Activated T-cell treated with anti-CD3 and anti-CD28 coated beads, Interleukin-2, amount 50 U/mL, for 1 hour (primary cell): ENCODE measurements at places on chromosomes 2 and 18.
A peak's percentile ranks its signal among the peaks of the same experiment; 100 is the strongest.

- DNase-seq: peak; percentile 30
These were observed 34.9 kb downstream of the CAVIN2 start for GRCh38 chr2:191811807-191812602.

DNA sequence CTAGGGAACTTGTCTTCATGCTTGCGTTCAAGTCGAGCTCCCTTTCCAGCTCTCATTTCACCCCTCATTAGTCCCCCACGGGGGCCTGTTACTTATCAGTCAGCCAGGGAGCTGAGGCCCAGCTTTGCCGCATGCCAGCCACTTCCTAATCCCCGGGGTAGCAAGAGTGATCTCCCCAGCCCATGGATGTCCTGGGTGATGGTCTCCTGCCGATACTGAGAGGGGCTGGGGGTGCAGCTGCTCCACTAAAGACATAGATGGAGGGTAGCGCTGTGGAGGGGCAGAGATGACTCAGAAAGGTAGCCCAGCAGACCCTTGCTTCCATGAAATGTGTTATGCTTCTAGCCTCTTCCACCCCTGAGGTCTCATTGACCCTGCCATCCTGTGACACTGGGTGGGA, 314.0 kb upstream of the EPAS1 start:
- no peak for DNase-seq

DNA sequence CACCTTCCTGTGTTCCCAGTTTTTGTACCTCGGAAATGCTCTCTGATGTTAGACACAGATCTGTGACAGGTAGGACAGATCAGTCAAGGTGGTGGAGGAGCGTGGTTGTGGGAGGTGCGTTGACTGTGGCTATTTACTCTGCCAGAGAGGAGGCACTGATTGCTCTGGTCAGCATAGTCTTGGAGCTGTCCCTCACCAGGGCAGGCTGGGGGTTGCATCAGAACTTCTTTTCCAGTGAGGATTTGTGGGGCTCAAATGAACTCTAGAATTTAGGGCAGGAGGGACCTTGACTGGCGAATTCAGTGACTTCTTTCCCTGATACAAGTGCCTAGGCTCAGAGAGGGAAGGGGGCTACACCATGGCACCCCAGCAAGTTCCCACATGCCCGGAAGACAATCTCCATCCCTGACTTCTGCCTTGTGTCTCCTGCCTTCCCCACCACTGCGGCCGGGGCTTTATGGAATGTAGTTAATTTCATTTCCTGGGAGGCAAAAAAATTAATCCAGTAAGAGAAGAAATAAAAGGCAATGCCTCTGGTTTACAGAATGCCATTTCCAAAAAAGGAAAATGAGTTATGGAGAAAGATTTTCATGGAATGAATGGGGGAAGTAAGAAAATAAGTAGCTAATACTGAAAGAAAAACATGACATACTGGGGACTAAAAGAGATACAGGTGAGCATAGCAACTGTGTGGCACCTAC, 26.1 kb downstream of the NIFK start:
- no peak for DNase-seq

- peak; percentile 65 for DNase-seq
These were observed 204.5 kb downstream of the ARL4C start for GRCh38 chr2:234292205-234292961.

- DNase-seq: no peak
These were observed 39.8 kb upstream of the TMEM247 start for GRCh38 chr2:46439582-46439981.

- DNase-seq: no peak
These were observed 263.4 kb upstream of the MEIS1 start for GRCh38 chr2:66171530-66171929.

- DNase-seq: no peak
These were observed 10.5 kb upstream of the FAM124B start for GRCh38 chr2:224412141-224413015.

DNA sequence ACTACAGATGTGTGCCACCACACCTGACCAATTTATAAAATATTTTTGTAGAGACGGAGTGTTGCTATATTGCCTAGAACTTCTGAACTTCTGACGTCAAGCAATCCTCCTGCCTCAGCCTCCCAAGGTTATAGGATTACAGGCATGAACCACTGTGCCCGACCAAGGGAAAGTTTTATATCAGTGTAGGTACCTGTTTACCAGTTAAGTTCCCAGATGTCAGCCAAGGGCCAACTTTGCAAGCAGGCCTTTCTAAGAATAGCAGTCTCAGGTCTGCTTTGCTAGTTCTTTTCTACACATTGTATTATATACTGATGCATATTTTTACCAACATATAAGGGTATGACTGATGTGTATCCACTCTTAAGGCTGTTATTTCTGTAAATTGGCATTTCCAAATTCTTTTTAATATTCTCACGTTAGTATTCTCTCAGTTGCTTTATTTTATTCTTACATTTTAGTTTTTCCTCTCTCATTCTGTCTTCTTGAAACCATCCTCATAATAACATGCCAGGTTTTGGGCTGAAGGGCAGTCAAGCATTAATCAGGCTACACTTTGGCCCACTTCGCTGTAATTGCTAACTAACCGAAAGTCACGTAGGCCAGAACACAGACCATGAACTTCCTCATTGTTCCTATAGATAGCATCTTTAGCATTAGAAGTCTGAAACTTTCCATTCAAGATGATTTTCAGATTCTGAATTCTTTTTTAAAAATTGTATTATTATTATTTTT, 25.0 kb upstream of the CXXC1 start:
- no peak for DNase-seq

GRCh38 chr2:188970211-188970610, 4.0 kb upstream of the COL3A1 start:
- no peak for DNase-seq

- no peak for DNase-seq
These were observed 12.1 kb upstream of the GBX2 start for GRCh38 chr2:236180076-236180816.
